ENCODE measurements at places on chromosomes 4 and X.

GRCh38 chr4:83223781-83224180 is 60.8 kb downstream of the COQ2 start:
- DNase-seq: no peak

DNA sequence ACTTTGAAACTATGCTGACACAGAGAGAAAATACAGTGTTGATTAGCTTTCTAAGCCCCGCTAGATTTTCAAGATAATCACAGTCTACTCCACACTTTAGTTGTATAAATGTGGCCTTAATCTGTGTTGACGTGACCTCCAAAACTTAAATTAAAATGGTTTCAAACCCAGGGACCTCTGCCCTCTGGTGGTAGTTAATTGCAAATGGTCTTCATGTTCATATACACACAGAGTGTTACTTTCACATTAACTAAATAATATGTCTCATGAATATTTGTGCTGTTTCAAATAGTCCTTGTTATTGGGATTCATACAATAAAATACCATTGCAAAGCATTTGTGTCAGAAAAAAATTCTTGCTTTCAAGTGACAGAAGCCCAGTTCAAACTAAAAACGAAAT is 64.3 kb downstream of the TASL start:
- DNase-seq: no peak

- DNase-seq: no peak
Observed at GRCh38 chrX:27987862-27988646, 6.8 kb upstream of the DCAF8L1 start.

DNA sequence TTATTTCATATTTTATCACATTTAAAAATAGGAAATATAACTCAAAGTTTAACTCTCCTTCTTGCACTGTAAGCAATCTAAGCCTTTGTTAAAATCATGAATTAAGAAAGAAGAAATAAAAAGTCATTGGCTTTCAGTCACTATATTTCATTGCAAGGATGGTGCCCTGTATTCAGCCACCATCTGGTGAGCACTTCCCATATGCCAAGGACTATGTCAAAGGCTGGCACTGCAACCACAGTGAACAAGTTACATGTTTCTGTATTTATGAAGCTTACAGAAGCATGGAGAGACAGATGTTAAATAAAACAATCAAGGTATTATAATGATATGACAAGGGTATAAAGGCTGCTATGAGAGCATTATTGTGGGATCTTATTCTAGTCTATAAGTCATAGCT is 68.6 kb downstream of the PRKG2 start:
- no peak for DNase-seq

- no peak for DNase-seq
Observed at GRCh38 chr4:37729649-37730004, 43.5 kb upstream of the RELL1 start.

- DNase-seq: no peak
Observed at GRCh38 chr4:120348521-120348920, 281.9 kb upstream of the MAD2L1 start.
